ENCODE measurements at places on chromosomes 7 and 10.
A peak's percentile ranks its signal among the peaks of the same experiment; 100 is the strongest.

DNA sequence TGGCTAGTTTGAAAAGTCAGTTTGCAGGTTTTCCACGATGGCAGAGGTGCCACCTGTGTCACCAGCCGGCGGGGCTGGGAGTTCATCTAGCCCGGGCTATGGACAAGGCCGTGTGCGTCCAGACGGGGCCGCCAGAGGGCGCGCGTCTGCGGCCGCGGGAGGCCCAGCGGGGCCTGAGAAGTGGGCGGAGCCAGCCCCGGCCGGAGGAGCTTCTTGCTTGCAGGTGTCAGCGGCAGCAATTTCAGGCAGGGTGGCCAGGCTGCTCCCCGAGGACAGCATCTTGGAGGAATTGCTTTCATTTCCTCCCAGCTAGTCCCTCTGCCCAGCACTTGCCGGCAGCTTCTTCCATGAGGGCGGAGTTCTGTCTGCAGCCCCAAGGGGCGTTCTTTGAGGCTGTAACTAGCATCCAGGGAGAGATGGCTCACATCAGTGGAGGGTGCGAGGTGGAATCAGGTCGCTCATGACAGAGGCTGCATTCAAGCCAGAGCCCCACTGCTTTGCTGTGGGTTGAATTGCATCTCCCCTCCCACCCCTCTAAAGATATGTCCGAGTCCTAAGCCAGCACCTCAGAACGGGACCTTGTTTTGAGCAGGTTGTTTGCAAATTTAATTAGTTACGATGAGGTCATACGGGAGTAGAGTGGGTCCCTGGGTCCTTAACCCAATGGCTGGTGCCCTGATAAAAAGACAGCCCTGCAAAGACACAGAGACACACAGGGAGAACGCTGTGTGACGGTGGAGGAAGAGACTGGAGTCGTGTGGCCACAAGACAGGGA is 85.9 kb upstream of the MKI67 start:
- DNase-seq, result peak; percentile 88

DNA sequence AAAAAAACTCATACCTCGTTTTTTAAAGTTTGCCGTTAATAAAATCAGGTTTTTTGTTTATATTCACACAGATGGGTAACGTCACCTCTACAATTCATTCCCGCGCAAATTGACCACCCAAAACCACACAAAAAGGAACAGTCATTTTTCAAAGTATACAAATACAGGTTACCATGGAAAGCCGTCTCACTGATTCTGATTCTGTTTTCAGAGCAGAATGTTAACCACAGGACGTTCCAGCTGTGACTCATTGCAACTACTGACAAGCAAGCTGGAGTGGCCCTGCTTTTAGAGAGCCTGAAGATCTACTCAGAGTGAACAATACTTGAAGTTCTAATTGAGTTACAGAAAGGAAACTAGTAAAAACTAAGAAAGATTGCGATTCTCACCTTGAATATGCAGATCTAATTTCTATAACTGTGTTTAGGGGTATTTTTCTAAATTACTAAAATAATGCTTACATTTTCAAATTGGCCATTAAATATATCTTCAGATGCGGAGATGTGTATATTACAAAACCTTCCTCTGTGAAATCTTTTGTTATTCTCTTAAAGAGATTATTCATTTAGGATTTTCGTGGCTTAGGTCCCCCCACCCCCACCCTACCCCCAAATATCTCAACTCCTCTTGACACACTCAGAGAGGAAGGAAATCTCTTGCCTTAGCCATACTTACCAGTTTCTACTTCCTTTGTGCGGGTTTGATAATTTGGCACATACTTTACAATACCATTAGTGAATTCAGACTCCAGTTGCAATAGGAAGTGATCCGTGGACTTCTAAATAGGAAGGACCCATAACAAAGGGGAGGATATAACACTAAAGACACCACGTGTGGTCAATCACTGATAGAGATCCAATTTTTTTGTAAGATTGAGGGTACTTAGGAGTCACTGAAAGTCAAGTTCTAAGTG is 106.0 kb downstream of the CUBN start:
- DNase-seq, result peak; percentile 12

- peak; percentile 61 for DNase-seq
Measured at GRCh38 chr10:74081192-74081803, 69.3 kb downstream of the AP3M1 start.

- DNase-seq, result no peak
Measured at GRCh38 chr7:95553939-95554338, 42.4 kb downstream of the PDK4 start.

DNA sequence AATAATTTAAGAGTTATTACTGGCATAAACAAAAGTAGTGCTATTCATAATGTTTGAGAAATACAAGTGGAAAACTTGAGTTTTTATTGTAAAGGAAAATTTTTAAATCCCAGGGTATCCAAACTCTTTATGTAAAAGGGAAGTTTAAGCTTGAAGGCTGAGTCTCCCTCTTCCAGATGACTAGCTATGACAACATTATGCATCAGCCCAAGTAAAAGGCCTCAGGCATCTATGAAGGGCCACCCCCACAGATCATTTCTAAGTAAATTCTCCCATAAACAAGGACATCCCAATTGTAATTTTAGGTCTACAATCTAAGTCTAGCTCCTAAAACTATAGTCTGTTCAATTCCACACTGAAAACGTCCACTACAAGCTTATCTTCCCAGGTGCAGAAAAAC is 166.2 kb upstream of the STEAP1 start:
- DNase-seq, result no peak

DNA sequence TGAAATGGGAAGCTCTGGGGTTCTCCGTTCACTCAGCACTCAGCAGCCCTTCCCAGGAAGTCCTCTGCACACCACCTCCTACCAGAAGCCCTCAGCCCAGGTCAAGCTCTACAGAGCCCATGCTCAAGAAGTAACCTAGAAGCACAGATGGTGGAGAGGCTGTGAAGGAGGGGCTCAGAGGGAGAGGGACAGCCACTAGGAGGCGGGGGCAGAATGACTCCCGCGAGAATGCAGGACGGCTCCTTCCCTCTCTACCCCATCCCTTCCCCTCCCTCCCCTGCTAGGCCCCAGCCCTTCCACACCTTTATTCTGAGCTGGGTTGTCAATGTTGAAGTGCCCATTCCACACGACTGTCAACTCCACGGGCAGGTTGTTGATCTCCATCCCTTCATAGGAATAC is 373.2 kb downstream of the PLXNA4 start:
- DNase-seq, result no peak

- no peak for DNase-seq
Measured at GRCh38 chr10:49534670-49535381, 4.1 kb downstream of the ERCC6 start.

- peak; percentile 71 for DNase-seq
Measured at GRCh38 chr7:79176859-79177477, 276.5 kb downstream of the MAGI2 start.

DNA sequence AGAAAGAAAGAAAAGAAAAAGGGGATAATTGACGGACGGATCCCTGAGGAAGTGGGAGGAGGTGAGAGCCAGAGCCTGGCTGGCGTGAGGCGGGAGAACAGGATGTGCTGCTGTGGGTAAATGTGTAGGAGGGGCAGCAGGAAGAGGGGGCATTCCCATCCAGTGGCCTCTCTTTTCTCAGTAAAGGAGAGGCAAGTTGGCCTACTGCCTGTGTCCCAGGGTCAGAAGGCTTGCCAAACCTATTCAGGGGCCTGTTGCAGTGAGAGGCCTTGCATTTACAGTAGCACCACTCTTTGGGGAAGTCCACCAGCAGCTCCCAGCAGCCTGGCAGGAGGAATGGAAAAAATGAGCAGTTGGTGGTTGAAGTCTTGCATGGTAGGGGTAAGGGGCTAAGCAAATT is 26.6 kb upstream of the ASCC1 start:
- DNase-seq, result no peak

DNA sequence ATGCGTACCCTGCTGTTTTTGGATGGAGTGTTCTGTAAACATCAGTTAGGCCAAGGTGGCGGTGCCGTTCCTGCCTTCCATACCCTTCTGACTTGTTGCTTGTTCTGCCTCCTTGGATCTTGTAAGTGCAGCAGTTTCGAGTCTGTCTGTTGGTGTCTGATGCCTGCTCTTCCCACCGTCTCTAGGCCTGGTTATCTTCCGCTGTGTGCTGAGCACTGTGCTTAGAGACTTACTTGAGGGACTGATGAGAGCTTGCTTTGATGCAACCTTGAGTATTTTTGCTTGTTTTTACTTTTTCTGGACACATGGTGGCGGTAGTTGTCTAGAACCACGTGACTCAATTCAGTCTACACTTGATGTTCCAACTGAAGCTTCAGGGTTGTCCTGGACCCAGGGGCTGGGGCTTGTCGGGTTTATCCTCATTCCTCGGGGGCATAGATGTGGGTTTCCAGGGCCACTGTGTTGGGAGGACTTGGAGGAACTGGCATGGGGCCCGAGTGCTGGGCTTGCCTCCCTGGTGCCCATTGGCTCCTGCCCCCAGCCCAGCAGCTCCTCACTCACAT is 14.4 kb upstream of the SPRN start:
- DNase-seq, result peak; percentile 78

DNA sequence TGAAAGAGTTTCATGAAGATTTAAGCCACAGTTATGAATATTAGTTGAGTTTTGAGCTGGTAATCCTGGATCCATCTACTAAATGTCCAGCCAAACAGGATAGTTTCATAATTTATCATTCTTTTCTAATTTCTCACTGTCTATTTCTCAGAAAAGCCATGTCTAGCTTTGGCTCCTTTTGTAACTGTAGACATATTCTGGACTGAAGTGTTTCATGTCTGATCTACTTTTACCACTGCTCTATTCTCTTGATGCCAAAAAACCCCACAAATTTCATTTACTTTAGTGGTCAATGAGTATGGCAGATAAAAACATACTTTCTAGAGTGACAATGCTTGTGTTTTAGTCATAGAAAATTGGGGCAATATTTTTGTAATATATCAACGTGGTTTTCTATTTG is 61.2 kb downstream of the ICA1 start:
- no peak for DNase-seq
